ENCODE measurements at places on chromosomes 3 and 15. TPM values are rescaled to one million over a fixed set of nuclear protein-coding genes. Genes with fewer than 3 reads are reported as not detected.

The TM6SF1 gene
- polyA plus RNA-seq: 1.3 TPM

The VGLL3 gene
- polyA plus RNA-seq: not detected

The NANOGP8 gene
- polyA plus RNA-seq: not detected

The P2RY13 gene
- 1.1 TPM for polyA plus RNA-seq

The GATM gene
- 1.9 TPM for polyA plus RNA-seq

The GOLGA6L7 gene
- not detected for polyA plus RNA-seq

The SLC9A9 gene
- 20.3 TPM for polyA plus RNA-seq

The TLR9 gene
- polyA plus RNA-seq: 1.6 TPM

- no peak overlapping the region for H3K4me3 ChIP-seq
- H3K27ac ChIP-seq: no peak overlapping the region
- H3K4me1 ChIP-seq: peaks cover 5% of the 10 kb centered on the region
- peaks cover 22% of the 10 kb centered on the region for H3K36me3 ChIP-seq
Measured at GRCh38 chr3:158165730-158166129, 55.8 kb downstream of the RSRC1 start.

DNA sequence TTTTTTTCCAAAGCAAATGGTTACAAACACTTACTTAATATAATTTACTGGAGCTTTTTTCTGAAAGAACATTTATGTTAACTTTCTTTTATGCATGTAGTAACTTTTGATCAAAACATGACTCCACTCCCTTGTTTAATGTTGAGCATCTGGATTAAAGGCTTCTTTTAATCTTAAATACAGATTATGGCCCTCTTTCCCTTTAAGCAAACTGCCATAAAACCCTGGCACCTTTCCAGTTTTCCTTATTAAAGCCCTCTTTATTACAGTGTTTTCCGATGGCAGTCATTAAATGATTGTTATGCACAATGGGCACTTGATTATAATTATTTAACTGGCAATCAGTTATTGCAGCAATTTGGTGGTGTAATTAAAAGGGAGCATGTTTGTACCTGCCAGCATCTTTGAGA lies 167.0 kb downstream of the VGLL4 start:
- H3K27me3 ChIP-seq: no peaks in the 10 kb centered on the region
- no peak overlapping the region for H3K4me3 ChIP-seq
- no peak overlapping the region for H3K27ac ChIP-seq

DNA sequence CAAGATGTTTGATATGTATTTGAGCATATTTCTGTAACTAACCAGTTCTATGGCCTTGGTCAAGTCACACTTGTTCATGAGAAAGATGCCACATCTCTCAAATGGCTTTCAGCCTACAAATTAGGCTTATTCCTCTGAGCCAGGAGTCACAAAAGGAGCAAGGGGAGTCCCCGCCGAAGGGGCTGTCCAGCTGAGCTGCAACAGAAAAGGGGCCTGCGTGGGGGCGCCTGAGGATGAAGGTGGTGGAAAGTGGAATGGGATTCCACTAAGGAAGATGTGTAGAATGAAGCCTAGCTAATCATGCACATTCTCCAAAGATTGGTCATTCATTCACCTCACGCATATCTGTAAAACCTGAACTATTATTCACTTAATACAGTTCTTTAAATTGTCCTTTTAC lies 19.1 kb downstream of the ALDH1L1 start:
- no peak for DNase-seq
- H3K27me3 ChIP-seq: peaks cover 39% of the 10 kb centered on the region
- H3K4me1 ChIP-seq: no peaks in the 10 kb centered on the region
- H3K4me3 ChIP-seq: no peak overlapping the region
- no peaks in the 10 kb centered on the region for H3K36me3 ChIP-seq

DNA sequence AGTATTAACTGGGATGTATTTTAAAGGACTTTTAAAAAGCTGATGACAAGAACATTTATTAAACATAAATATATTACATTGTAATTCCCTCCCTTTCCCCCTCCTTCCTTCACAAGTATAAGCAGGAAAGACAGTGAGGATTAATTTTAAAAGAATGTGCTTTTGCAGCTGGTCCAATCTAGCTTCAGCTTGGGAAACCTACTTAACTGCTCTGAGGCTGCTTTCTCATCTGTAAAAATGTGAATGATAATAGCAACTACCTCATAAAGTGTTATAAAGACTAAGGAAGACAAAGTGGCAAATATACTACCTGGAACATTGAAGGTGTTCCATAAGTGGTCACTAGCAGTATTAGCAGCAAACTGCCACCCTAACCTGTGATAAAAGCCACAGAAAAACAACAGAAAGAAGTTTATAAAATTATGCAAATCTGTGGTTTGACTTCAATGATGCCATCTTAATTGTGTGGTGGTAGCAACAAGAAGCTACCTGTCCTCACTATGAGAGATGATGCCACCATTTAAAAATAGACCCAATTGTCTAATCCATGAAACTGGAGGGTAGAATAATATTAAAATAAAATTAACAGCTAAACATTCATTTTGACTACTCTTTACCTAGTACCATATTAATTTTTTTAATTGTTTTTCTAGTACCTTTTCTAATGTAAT lies 20.0 kb downstream of the DHX36 start:
- H3K36me3 ChIP-seq: peaks cover 22% of the 10 kb centered on the region
- no peak for DNase-seq
- no peaks in the 10 kb centered on the region for H3K27me3 ChIP-seq
- H3K4me1 ChIP-seq: peaks cover 13% of the 10 kb centered on the region
- H3K4me3 ChIP-seq: no peak overlapping the region

DNA sequence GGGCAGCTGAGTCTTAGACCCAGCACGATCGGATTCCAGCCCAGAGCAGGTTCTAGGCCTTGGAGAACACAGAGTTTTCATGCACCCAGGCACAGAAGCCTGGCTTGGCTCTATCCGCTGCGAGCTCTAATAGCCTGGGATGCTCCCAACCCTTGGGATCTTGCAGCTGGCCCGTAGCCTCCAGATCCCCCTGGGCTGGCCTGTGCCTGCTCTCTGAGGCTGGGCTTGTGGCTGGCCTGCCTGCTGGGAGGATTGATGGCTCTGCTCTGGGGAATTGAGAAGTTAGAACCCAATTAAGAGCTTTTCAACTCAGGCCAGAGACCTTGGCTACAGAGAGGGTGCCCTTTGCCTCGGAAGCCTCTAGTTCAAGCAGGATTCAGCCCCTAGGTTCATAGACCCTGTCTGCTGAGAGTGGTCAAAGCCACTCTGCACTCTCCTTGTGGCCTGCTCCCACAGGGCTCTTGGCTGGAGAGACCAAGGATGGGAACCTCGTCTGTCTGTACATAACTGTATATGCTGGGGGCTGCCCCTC lies 64.4 kb downstream of the MAGEF1 start:
- H3K36me3 ChIP-seq: no peaks in the 10 kb centered on the region
- no peaks in the 10 kb centered on the region for H3K4me1 ChIP-seq
- H3K27me3 ChIP-seq: peaks cover 14% of the 10 kb centered on the region
- no peak overlapping the region for H3K4me3 ChIP-seq
- DNase-seq: no peak

GRCh38 chr3:124364317-124365020 lies 365.8 kb upstream of the UMPS start:
- H3K4me1 ChIP-seq: no peaks in the 10 kb centered on the region
- H3K36me3 ChIP-seq: no peaks in the 10 kb centered on the region
- no peak overlapping the region for H3K4me3 ChIP-seq
- H3K27me3 ChIP-seq: peaks cover 11% of the 10 kb centered on the region

Measured in naive B cell (primary cell).